ENCODE measurements at places on chromosomes 6 and 20.

DNA sequence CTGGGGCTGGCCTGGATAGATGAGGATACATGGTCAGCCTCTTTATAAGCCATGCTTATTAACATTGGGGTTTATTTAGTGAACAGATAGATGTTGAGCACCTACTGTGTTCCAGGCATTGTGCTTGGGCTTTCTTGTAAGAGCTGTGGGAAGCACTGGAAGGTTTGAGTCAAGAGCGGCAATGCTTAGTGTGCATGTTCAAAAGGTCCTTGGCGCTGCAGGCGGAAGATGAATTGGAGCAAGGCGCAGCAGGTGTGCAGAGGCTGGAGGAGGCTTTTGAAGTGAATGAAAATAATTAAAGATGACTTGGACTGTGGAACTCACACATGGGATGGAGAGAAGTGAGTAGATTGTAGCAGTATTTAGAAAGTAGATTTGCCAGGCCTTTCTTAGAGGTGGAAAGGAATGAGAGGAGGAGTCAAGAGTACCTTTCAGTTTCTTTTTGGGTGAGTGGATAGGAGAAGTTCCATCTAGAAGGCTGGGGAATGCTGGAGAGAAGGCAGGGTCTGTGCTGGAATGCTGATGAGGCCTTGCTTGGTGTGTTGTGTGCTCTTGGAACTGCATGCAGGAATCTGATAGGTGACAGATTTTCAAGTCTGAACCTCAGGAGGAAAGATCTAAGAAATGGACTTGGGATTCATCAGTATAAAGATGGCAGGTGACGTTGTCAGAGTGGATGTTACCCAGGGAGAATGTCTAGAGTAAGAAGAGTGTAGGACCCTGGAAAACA, 26.4 kb downstream of the SNX9 start:
- no peak for DNase-seq

DNA sequence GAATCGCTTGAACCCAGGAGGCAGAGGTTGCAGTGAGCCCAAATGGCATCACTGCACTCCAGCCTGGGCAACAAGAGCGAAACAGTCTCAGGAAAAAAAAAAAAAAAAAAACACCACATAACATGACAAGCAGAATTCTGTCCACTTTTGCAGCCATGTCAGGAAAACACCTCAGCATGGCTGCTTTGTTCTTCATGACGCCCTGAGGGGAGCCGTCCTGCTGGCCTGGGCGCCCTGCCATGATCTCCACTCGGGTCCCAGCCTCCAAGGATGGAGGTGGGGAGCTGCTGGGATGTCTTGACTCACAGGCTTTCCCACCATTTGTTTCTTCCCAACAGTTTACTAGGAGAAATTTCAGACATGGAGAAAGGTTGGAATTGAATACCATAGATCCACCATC, 42.2 kb downstream of the SNX9 start:
- DNase-seq = no peak

GRCh38 chr6:31174378-31174777, 3.9 kb upstream of the POU5F1 start:
- DNase-seq = no peak

DNA sequence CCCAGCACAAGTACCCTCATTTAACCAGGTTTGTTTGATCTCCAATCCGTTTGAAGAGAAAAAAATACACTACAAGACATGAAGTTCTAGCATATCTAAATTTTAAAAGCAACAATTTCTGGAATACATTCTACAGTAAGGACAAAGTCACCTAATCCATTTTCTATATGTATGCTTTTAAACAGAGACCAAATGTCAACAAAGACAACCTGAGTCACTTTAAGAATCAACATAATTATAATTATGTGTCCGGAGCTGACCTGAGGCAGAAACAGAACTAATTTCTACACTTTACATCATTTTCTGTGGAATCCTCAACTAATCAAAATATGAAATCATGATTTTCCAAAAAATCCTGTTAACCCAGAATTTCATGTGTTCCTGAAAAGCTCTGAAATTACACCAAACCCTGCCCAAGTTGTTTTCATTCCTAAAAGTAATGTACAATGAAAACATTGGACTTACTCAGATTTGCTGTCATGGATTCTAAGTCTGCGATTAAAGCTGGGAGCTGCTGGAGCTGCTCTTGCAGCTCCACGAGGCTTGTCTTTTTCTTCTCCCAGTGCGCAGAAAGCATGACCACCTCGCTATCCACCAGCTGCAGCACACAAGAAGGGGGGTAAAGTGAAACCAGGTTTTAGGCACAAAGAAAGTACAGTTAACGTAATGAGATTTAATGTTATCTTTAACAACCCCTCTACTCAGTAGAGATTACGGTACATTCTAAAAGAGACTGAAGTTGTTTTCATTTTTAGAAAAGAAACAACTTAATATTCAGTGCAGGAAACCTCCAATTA, 35.8 kb downstream of the DTNBP1 start:
- no peak for DNase-seq

GRCh38 chr6:93678841-93679454, 259.6 kb upstream of the EPHA7 start:
- no peak for DNase-seq

- DNase-seq = no peak
Observed at GRCh38 chr20:49540232-49540620, 27.7 kb downstream of the PTGIS start.

DNA sequence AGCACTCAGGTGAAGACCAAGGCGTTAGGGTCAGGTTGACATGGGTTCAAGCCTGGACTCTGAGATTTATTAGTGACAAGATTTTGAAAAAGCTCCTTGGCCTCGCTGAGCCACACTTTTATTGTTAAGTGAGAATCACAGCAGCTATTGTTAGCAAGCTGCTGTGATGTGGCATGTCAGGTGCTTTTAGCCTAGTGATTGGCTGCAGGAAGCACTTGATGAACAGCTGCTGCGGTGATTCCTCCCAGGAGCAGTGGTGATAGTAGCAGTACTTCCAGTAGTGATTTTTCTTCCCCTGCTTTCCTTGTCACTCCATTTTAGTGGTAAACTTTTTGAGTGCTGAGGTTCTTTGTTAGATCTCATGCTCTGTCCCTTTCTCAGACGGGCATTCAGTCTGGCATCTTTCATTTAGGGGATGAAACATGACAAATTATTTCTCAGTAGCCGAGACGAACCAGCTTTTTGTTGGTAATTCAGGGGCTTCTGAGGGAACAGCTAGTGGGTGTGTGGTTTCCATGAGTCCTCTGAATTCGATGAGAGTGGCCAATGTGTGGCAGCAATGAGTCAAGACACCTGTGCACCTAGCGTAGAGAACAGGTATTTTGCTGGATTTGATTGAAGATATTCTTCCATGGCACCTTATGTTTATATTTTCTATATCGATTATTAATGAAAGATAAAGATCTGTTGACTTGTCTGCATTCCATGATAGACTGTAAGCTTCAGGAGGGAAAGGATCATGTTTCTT, 696.7 kb downstream of the DHX35 start:
- no peak for DNase-seq

GRCh38 chr20:63152322-63153253, 63.3 kb downstream of the YTHDF1 start:
- DNase-seq = no peak

- no peak for DNase-seq
Observed at GRCh38 chr6:126914801-126915200, 203.7 kb upstream of the RSPO3 start.

DNA sequence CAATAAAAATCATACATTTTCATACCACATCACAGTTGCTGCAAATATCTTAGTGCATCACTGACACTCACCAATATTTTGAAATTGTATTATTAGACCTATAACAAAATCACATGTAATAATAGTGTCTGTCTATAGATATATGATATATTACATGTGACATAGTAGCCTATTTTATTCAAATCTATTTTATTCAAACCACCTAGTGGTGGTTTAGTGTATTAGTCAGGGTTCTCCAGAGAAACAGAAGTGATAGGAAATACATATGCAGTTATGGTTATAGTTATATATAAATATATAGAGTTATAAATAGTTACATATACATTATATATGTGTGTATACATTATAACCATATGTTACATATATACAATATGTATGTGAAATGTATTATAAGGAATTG, 366.5 kb upstream of the ARID1B start:
- no peak for DNase-seq

GRCh38 chr6:95515975-95516374, 61.4 kb upstream of the MANEA start:
- no peak for DNase-seq

GRCh38 chr6:38997128-38997761, 51.3 kb upstream of the GLP1R start:
- peak; percentile 60 for DNase-seq

DNA sequence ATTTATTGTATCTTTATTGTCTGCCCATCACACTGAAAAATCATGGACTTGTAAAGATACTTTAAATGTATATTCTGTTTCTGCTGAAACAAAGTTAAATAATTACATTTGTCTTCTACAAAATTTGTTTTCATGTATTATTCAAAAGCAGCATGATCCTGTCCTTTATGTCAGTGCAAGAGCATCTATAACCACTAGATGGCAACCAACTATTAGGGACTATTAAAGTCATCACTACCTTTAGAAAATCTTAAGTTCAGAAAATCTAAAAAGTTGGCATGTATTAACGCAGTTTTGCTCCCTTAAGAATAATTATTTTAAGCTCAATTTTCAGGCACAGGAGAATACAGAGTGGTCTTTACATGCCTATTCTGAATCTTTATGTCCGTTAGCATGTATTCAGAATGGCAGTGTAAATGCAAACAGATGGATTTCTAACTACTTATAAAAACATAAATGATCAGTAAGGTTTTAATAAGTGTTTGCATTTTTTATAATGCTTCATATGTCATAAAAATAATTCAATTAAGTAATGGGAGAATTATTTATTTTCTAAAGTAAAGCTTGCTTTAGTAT, 17.8 kb downstream of the TMEM30A start:
- DNase-seq = no peak

DNA sequence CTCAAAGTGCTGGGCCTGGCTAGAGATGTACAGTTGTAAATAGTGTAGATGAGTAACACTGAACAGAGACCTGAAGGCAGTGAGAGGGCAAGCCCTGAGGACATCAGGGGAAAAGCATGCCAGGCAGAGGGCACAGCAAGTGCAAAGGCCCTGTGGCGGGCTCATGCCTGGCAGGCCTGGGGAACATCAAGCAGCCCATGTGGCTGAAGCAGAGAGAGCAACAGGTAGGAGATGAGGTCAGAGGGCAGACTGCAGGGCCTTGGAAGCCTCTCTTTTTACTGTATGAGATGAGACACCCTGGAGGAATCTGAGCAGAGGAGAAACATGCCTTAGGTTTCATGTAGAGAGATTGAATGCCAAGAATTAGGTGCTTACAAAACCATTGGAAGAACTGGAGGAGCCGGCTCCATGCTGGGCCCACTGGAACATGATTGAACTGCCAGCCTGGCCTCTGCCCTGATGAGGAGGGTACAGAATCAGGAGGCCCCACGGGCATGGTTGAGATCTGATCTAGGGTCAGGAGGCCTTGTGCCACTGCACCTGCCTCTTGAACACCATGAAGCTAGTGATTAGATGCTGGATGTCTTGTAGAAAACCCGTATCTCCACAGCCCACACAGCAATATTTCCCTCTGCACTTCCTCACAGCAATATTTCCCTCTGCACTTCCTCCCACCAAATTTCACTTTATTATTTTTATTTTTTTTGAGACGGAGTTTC, 5.9 kb upstream of the HMGA1 start:
- no peak for DNase-seq

- peak; percentile 39 for DNase-seq
Observed at GRCh38 chr6:125747589-125748405, 1.6 kb upstream of the HEY2 start.

- DNase-seq = no peak
Observed at GRCh38 chr6:105507811-105508210, 104.9 kb upstream of the PREP start.

DNA sequence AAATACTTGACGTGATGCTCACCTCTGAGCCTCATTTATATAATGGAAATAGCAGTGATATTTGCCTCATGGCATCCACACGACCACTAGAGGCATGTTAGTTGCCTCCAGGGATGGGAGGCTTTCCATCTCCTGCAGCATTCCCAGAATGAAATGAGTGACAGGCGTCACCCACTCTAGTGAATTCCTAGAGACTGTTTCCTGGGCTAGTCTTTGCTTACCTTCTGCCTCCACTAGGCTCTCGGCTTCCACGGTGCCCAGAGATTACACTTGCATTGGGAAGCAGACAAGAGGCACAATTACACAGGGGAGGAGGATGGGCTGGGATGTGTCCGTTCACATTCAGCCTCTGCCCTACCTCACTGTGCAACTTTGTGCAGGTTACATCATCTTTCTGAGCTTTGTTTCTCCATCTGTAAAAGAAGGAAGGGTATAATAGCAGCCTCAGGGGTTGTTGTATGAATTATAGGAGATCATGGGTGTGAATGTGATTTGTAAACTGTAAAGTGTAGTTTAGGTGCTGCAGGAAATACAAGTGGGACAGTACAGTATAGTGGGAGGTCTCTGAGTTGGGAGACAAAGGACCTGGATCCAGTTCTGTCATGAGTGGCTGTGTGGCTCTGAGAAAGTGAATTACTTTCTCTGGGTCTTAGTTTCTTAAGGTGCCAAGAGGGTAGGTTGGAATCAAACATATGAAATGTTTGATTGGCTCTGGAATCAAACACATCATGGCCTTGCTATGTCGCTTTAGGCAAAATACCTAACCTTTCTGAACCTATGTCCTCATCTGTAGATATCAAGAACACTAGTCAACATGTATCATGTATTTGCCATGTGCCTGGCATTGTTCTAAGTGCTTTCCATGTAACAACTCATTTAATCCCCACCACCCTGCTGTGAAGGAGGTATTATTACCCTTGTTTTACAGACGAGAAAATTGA, 3.6 kb upstream of the VSTM2L start:
- DNase-seq = no peak

- DNase-seq = no peak
Observed at GRCh38 chr6:146041282-146041681, 12.4 kb downstream of the GRM1 start.

GRCh38 chr20:17662333-17663039, 19.6 kb downstream of the RRBP1 start:
- peak; percentile 26 for DNase-seq

DNA sequence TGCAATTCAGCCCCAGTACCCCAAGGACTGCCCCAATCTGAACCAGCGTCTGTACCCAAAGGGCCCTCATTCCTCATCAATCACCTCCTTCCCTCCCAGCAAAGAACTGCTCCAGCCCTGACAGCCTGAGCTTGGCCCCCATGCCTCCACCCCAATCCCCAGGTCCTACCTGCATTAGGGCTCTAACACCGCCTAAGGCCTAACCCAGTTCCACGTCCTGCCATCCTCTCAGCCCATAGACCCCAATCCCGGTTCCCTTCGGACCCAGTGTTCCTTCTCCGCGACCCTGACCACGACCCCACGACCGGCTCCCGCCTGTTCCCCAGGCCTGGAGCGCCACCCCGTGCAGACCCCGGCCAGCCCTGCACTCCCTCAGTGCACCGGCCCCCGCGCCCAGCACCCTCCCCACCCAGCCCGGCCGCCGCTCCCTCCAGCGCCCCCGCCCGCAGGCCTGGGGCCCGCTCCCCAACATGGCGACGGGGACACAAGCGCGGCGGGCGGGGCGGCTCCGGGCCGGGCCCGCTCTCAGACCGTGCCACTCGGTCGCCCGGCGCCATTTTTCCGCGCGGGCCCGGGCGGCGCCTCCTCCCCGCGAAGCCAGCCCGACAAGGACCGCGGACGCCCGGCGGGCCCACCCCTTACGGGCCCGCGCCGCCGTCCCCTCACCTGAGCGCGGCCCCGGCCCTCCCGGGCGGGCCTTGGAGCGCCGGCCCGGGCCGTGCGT, 483 bp downstream of the NCOA6 start:
- peak; percentile 72 for DNase-seq

Measured in activated T-cell treated with anti-CD3 and anti-CD28 coated beads, Interleukin-2, amount 50 U/mL, for 48 hours (primary cell).